ENCODE measurements at places on chromosomes 16 and 17.

- DNase-seq = no peak
Measured at GRCh38 chr17:52383493-52384100, 225.1 kb upstream of the CA10 start.

DNA sequence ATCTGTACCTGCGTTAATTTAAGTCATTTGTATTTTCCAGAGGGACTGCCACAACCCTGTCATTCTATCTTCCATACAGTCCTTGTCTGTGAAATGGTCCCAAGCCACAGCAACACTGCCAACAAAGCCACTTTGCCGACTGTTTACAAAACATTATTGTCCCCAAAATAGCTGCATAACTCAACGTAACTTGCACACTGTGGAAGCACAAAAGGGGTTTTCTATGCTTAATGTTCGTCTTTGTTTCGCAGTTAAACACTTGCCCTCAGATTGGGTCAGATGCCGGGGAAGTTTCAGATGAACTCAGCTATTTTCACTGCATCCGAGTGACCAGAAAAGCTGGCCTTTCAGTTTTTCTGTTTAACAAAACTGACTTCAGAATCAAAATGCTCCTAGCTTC lies 4.6 kb downstream of the SEC14L5 start:
- DNase-seq = no peak

DNA sequence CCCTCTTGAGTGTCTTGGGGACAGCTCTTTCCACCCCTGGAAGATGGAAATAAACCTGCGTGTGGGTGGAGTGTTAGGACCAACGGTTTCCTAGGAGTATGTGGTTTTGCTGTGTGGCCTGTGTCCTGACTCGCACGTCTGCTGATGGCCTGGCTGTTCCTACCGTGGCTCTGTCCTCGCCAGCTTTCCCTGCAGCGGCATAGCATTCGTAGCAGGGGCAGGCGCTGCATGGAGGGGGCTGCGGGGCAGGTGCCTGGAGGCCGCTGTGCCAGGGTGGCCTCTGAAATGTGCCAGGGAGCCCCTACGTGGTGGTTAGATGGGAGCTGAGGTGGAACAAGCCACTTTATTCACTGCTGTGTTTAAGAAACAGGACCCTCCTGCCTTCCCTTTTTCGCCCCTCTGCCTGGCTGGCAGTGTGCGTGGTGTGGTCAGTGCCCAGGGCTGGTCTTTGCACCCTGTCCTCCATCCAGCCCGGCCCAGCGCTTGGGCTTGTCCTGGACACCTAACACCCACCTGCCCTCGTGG lies 10.6 kb downstream of the SLC16A3 start:
- no peak for DNase-seq

DNA sequence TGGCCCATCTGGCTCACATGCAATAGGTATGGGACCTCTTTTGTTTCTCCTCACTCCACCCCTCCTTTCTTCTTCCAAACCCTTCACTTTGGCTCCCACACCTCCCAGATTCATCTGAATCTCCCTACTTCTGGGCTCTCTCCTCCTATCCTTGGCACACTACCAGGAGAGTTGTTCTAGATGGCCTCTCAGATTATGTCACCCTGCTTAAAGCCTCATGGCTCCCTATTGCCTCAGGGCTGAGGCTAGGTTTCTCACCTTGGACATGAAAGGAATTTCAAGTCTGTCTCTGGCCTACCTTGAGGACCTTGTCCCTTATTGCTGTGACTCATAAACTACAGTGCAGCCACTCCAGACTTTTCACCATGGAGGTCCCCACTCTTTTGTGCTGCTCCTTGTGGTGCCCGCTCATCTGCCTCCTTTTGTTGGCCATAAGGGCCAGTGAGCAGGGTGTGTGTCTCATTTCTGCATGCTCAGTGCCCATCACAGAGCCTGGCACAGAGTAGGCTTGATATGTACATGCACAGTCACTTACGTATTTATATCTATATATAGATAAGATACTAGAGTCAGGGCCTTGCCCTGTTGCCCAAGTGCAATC lies 1.0 kb upstream of the MFAP4 start:
- no peak for DNase-seq

GRCh38 chr17:75691371-75691791 lies 24.2 kb downstream of the SAP30BP start:
- DNase-seq = no peak

GRCh38 chr17:49285716-49286115 lies 55.1 kb upstream of the PHOSPHO1 start:
- no peak for DNase-seq

GRCh38 chr16:58733248-58733670 lies 857 bp downstream of the GOT2 start:
- DNase-seq = no peak

GRCh38 chr16:13070268-13070667 lies 168.9 kb downstream of the SHISA9 start:
- no peak for DNase-seq

- DNase-seq = no peak
Measured at GRCh38 chr17:42906772-42907446, 6.3 kb downstream of the G6PC1 start.

GRCh38 chr16:57941016-57941664 lies 29.8 kb downstream of the CNGB1 start:
- DNase-seq = no peak

DNA sequence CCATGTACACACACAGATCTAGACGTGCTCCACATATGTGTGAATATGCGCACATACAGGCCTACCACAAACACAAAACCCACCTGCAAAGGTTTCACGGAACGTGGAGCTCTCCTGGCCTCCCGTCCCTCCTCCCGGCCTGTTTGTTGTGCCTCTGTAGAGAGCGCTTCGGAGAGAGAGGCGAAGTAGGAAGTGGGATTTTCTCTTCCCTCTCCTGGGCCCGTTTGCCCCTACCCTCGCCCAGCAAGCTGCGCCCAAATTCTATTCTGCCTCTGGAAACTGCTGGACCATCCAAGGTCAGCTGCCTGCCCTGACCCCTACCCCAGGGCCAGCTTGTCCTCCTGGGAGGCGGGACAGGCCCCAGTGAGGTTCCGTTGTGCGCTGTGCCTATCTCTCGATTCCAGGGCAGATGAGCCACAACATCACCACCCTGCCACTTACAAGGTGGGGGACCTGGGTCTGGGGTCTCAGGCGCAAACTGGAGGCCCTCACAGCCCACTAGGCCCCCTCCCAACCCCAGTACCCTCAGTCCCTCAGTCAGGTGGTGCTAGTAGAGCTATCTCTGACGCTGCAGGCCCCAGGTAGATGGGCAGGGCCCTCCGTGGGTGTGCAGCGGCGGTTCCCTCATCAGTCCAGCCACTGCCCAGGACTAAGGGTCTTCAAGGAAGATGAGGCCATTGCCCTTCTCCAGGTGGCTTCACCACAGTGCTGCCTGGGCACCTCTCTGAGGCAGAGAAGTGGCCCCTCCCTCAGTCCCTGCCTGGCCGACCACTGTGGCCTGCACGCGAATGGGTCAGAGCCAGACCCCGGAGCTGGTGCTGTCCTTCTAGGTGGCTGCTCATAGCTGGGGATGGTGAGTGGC lies 54.2 kb downstream of the BEAN1 start:
- no peak for DNase-seq

DNA sequence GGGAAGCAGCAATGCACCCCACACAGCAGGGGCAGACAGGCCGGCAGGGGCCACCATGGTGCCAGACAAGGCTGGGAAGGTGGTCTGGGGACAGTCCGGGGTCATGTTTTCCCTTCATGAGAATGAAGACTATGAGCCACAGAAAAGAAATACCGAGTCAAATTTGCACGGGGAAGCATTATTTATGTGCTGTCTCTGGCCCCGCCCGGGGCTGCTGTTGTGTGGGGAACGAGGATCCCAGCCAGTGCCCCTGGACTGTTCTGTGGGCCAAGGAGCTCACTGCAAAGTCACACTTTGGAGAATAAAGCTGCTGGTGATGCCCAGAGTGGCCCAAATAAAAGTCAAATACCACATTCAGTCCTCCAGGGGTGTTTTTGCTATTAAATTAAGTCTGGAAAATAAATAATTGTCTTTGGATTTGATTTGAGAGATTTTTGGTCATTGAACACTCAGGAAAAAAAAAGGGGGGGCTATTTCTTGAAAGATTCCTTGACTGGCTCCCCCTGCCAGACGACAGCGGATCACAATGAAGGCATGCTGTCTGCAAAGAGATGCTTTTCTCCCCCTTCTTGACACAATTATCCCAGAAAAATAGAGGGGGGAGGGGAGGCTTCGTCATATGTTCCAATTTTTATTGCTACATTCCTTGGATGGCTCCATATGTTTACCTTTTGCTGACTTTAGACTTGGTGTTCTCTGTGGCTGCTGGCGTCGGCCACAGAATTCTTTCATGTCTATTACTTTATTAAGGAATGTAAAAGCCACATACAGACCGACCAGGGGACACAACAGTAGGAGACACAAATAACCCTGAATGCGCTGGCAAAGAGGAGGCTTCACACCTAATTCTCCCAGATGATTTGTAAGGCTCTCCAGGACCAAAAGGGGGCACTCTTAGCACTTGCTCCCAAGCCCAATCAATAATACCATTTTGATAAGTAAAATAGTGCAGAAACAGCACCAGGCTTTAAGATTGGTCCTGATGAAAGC lies 27.1 kb upstream of the ANKFN1 start:
- no peak for DNase-seq

- DNase-seq = no peak
Measured at GRCh38 chr17:68955181-68955841, at the start of gene ABCA8. Gene ABCA8 (minus strand): TSS chr17:68955392. CDS start chr17:68942034, 13,358 bp downstream.

DNA sequence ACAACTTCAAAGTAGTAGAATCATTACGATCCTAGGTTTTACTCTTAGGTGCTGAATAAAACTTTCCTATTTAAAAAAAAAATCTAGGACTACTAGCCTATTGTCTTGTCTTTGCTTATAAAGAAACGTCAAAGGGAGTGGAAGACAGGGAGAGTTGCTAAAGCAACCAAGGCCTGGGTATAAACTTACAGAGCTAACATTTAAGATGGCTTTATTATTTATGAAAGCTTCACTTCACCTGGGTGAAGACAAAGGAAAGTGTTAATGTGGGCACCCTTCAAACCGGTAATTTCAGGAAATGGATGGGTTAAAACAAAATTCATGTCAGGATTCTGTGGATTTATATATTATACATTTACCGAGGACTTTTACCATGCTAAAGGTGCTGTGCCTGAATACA lies 2.5 kb downstream of the DUSP14 start:
- DNase-seq = no peak

DNA sequence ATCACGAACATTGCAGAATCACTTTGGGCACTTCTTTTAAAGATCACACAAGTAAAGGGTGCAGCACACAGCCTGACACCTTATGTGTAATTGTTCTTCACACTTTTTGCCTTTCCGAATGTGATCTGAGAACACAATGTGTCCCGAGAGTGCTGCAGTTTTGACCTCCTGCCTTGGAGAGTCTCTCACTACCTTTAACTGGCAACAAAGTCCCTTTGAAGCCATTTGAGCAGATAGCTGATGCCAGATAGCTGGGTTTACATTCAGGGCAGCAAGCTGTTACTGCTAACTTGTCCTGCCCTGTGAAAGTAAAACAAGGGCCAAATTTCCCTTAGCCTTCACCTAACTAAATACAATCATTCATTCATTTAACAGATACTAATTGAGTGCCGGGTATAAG lies 411.0 kb upstream of the DYNLRB2 start:
- no peak for DNase-seq

Measured in stimulated activated CD4-positive, alpha-beta T cell treated with anti-CD3 and anti-CD28 coated beads, Interleukin-1b, Interleukin-23, amount 100 ng/mL, for 4 hours (primary cell).